ENCODE measurements at places on chromosomes 1 and 21. TPM values are rescaled to one million over a fixed set of nuclear protein-coding genes. Genes with fewer than 3 reads are reported as not detected.

SGIP1 gene
- polyA plus RNA-seq, result 20.6 TPM

METTL25B gene
- 32.9 TPM for polyA plus RNA-seq

DEPDC1 gene
- polyA plus RNA-seq, result 13.3 TPM

CDC20 gene
- polyA plus RNA-seq, result 44.2 TPM

IQGAP3 gene
- polyA plus RNA-seq, result 9.6 TPM

GLRX2 gene
- polyA plus RNA-seq, result 12.2 TPM

MPZ gene
- 3.7 TPM for polyA plus RNA-seq

SLC25A24 gene
- 58.8 TPM for polyA plus RNA-seq

KRTAP12-2 gene
- not detected for polyA plus RNA-seq

OR2M3 gene
- polyA plus RNA-seq, result 0.03 TPM

CFAP126 gene
- polyA plus RNA-seq, result 14.0 TPM

FMO5 gene
- polyA plus RNA-seq, result 11.0 TPM

ELF3 gene
- 79.7 TPM for polyA plus RNA-seq

MSH4 gene
- 0.40 TPM for polyA plus RNA-seq

ARHGEF16 gene
- polyA plus RNA-seq, result 15.2 TPM

KCNJ15 gene
- polyA plus RNA-seq, result 235 TPM

SMCP gene
- polyA plus RNA-seq, result not detected

RGS4 gene
- polyA plus RNA-seq, result 13.2 TPM

C1orf141 gene
- polyA plus RNA-seq, result 0.43 TPM

NECTIN4 gene
- 4.4 TPM for polyA plus RNA-seq

TRIM67 gene
- polyA plus RNA-seq, result 0.17 TPM

ATF6 gene
- 29.1 TPM for polyA plus RNA-seq

CD52 gene
- 6.8 TPM for polyA plus RNA-seq

ACTL8 gene
- polyA plus RNA-seq, result not detected

CASQ2 gene
- 0.49 TPM for polyA plus RNA-seq

LCE1B gene
- not detected for polyA plus RNA-seq

CELA2B gene
- 1.4 TPM for polyA plus RNA-seq

AMPD1 gene
- not detected for polyA plus RNA-seq

SCAMP3 gene
- 58.8 TPM for polyA plus RNA-seq

CCDC27 gene
- 0.19 TPM for polyA plus RNA-seq

GNAT2 gene
- not detected for polyA plus RNA-seq

LAD1 gene
- polyA plus RNA-seq, result 32.8 TPM

GPR3 gene
- polyA plus RNA-seq, result 0.88 TPM

BRINP2 gene
- 0.14 TPM for polyA plus RNA-seq

RAD54L gene
- polyA plus RNA-seq, result 13.8 TPM

CADM3 gene
- 0.08 TPM for polyA plus RNA-seq

MNDA gene
- 4.8 TPM for polyA plus RNA-seq

NBPF19 gene
- polyA plus RNA-seq, result 11.1 TPM

CNN3 gene
- polyA plus RNA-seq, result 316 TPM

SUSD4 gene
- 22.4 TPM for polyA plus RNA-seq

PRKAA2 gene
- 17.0 TPM for polyA plus RNA-seq

RPS6KC1 gene
- polyA plus RNA-seq, result 21.1 TPM

CCDC30 gene
- polyA plus RNA-seq, result 23.0 TPM

SYCP1 gene
- polyA plus RNA-seq, result not detected
